ENCODE measurements at places on chromosomes 5 and 9. TPM values are rescaled to one million over a fixed set of nuclear protein-coding genes. Genes with fewer than 3 reads are reported as not detected.

The ENHO gene
- not detected for total RNA-seq

GRCh38 chr5:81754621-81755020 is 3.7 kb upstream of the SSBP2 start:
- no peak for DNase-seq

- no peak for DNase-seq
Measured at GRCh38 chr9:87642330-87643106, 83.4 kb upstream of the CTSL start.

The CSF1R gene
- 14.3 TPM for total RNA-seq
